ENCODE measurements at places on chromosomes 3 and 15.

DNA sequence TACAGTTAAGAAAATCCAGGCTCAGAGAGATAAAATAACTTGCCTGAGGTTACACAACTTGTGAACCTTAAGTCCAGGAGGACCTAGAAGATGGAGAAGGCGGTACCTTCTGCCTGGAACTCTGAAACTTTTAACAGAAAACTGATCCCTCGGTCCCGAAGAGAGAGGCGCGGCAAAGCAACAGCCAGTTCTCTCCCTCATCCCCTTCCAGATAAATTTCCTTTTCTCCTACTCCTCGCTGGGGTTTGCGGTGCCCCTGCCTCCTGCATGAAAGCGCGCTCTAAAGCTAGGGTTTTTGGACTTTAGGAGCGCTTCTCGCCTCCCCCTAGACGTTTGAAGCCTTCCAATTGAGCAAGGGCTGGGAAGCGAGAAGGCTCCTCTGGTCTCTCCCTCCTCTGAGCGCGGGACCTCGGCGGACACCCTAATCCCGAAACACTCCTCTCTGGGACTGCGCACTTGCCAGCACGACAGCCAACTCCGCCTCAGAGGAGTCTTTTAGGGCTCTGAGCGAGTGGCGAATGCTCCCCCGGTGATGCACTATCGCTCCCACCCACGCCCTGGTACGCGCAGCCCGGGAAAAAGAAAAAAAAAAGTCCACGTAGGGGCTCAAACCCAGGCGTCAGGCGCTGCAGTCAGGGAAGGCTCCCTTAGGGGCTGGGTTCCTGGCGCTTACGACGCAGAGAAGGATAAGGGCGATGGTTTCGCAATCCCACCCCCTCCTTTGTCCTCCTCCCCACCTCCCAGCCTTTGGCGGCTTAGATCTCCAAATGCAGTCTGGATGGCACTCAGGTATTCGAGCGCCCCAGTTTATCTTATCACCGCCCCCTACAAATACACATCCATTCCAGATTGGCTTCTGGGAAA is 7.9 kb upstream of the EOMES start:
- peaks cover 60% of the 10 kb centered on the region for H3K27me3 ChIP-seq
- H3K36me3 ChIP-seq = no peaks in the 10 kb centered on the region
- H3K4me1 ChIP-seq = no peaks in the 10 kb centered on the region
- no peak overlapping the region for H3K27ac ChIP-seq

DNA sequence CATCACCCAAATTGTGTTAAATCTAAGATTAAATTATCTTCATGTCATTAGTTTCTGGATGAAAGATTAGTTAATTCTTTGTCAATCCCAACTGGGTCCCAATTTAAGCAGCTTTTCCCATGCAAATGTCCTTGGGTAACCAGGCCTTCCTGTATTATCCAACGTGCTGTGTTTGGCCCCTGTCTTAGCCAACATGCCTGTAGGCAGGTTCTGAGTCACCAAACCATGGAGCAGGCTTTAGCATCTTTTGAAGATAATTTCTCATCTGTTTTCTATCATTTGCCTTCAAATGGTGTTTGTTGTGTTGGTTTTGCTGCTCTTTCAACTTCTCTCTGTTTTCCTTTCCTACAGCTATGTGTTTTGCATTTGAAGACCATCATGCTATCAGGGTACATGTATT is 216.2 kb downstream of the ITPR1 start:
- no peak for DNase-seq
- no peaks in the 10 kb centered on the region for H3K4me1 ChIP-seq
- no peaks in the 10 kb centered on the region for H3K36me3 ChIP-seq

GRCh38 chr3:33717616-33717865 is 513 bp downstream of the CLASP2 start:
- H3K4me3 ChIP-seq = peak overlapping the region; percentile 73
- DNase-seq = no peak
- H3K4me1 ChIP-seq = no peaks in the 10 kb centered on the region
- H3K27me3 ChIP-seq = no peaks in the 10 kb centered on the region
- no peaks in the 10 kb centered on the region for H3K36me3 ChIP-seq
- H3K27ac ChIP-seq = peak overlapping the region; percentile 94

DNA sequence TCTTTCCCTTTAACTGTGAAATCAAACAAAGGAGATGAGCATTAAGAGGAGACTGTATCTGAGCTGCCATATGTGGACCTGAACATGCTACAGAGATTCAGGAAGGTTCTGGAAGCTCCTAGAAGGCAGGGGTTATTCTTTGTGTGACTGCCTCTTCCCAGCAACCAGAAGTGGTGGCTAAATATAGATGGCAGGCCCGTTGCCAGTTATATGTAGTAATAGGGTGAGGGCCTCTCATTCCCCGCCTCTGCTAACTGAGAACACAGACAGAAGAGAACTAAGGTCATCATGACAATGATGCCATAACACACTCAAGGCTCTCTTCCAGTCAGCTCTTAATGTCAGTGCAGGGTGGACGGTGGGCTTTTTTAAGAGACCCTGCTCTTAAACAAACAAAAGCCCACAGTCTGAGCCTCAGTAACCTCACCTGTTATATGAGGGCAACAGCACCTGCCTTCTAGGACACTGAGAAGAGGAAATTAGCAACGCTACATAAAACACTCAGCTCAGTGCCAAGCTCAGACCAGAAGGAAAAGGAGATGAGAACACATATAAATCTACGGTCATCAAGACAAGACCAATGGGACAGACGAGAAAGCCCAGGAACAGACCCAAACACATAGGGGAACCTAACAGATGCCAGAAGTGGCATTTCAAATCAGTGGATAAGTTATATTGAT is 22.3 kb downstream of the CFAP92 start:
- H3K4me1 ChIP-seq = no peaks in the 10 kb centered on the region
- H3K27ac ChIP-seq = no peak overlapping the region
- H3K27me3 ChIP-seq = peaks cover 8% of the 10 kb centered on the region

GRCh38 chr3:66425576-66426114 is 75.2 kb downstream of the LRIG1 start:
- no peak overlapping the region for H3K27ac ChIP-seq
- H3K36me3 ChIP-seq = no peaks in the 10 kb centered on the region
- no peak for DNase-seq
- H3K4me1 ChIP-seq = peaks cover 20% of the 10 kb centered on the region

GRCh38 chr15:67089217-67090193 is 24.1 kb downstream of the SMAD3 start:
- peaks cover 9% of the 10 kb centered on the region for H3K36me3 ChIP-seq
- peak overlapping the region; percentile 75 for H3K27ac ChIP-seq
- peaks cover 66% of the 10 kb centered on the region for H3K4me1 ChIP-seq
- H3K4me3 ChIP-seq = no peak overlapping the region
- peak; percentile 67 for DNase-seq

- no peak overlapping the region for H3K27ac ChIP-seq
- H3K4me3 ChIP-seq = no peak overlapping the region
- peaks cover 5% of the 10 kb centered on the region for H3K4me1 ChIP-seq
- no peaks in the 10 kb centered on the region for H3K27me3 ChIP-seq
- no peaks in the 10 kb centered on the region for H3K36me3 ChIP-seq
- DNase-seq = peak; percentile 44
Measured at GRCh38 chr3:61875046-61875844, 313.9 kb downstream of the PTPRG start.

DNA sequence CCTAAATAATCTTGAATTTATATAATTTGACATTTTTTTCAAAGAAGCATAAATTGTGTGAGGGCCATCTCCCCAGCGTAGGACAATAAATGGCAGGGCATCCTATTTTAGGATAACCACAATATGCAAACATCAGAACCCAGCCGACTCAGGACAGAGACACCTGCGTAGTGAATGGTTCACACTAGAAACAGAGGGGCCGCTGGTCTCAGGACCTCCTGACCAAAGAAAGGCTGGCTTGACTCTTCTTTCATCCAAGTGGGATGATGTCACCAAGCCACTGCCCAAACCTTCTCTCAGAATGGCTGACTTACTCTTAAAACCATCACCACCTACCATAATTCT is 162.1 kb downstream of the FOXP1 start:
- H3K36me3 ChIP-seq = no peaks in the 10 kb centered on the region
- H3K27me3 ChIP-seq = no peaks in the 10 kb centered on the region
- DNase-seq = no peak
- H3K4me3 ChIP-seq = no peak overlapping the region
- no peaks in the 10 kb centered on the region for H3K4me1 ChIP-seq
- H3K27ac ChIP-seq = no peak overlapping the region

DNA sequence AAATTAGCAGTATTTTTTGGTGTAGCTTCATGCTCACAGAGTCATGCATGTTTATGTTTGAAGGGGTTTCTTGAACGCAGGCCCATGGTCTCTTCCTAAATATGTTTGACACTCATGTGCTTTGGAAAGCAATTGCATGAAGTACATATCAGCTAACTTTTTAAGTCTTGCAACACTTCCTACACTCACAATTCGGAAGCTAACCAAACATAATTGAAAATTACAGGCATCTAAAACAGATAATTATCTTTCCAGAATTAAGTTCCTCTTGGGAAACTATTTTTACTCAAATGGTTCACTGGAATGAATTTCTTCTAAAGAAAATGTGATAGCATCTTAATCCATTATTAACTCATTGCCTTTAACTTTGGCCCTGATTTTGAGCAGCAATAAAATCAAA is 438.9 kb downstream of the RAP2B start:
- no peak overlapping the region for H3K4me3 ChIP-seq
- no peak overlapping the region for H3K27ac ChIP-seq
- DNase-seq = no peak
- H3K36me3 ChIP-seq = no peaks in the 10 kb centered on the region
- peaks cover 3% of the 10 kb centered on the region for H3K27me3 ChIP-seq
- H3K4me1 ChIP-seq = no peaks in the 10 kb centered on the region

GRCh38 chr3:16667633-16668032 is 62.4 kb upstream of the DAZL start:
- no peak overlapping the region for H3K27ac ChIP-seq
- H3K4me1 ChIP-seq = no peaks in the 10 kb centered on the region
- no peaks in the 10 kb centered on the region for H3K36me3 ChIP-seq
- peaks cover 2% of the 10 kb centered on the region for H3K27me3 ChIP-seq
- no peak for DNase-seq

DNA sequence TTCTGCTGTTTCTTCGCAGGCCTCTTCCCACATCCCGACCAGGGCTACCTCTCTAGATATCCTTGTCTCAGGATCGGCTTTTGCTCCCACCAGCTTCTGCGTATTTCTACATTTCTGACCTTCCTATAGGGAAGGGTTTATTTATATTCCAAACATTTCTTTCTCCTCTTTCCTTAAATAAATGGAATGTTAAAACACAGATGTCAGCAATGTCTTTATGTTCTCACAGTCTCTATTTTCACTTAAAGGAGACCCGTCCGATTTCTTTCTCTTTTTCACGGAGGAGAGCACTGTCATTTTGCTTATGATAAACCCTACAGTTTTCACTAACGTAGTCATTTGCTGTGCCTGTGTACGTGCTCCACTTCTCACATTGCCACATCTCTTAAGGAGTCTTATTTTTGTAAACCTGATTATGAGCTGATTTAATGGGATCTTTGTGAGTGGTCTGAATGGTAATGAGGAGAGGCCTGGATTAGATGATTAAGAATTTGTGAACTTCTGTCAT is 630 bp downstream of the KIF15 start:
- peak overlapping the region; percentile 87 for H3K27ac ChIP-seq
- H3K4me3 ChIP-seq = peak overlapping the region; percentile 93
- no peaks in the 10 kb centered on the region for H3K36me3 ChIP-seq
- no peaks in the 10 kb centered on the region for H3K27me3 ChIP-seq
- peaks cover 5% of the 10 kb centered on the region for H3K4me1 ChIP-seq

DNA sequence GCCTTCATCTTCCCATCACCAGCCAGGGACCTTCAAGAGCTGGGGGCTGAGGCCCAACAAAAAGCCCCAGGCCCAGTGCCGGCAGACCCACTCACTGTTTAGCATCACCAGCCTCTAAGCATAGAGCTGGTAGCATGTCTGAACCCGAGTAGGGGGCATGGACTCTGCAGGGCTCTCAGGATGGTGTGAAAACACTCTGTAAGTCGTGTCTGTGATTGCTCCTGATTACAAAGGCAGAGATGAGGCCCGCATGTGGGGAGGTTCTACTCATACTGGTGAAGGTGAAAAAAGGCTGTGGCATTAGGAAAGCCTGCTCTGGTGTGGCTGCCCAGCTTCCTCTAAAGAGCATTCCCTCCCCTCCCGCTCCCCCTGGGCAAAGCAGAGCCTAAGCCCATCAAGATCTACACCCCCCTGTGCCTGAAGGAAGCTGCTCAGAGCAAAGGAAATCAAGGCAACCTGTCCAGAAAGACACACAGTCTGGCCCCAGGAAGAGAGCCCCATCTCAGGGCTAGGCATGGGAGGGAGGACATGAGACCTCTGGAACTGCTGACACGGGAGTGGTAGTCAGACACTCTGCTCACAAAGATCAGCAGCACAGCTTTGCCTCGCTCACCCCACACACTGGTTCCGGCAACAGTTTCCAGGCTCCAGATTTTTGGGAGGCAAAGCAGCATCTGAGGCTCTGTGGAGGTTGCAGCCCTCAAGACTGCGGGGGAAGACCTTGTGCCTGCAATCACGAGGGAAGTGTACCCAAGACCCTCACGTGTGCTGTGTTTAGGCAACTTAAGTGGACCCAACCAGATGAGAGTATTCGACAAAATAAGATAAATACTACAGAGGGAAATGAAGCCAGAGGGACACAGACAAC is 36.7 kb downstream of the CCDC12 start:
- H3K36me3 ChIP-seq = peaks cover 10% of the 10 kb centered on the region
- no peak overlapping the region for H3K27ac ChIP-seq
- DNase-seq = no peak
- H3K4me1 ChIP-seq = peaks cover 24% of the 10 kb centered on the region

GRCh38 chr3:178987745-178988144 is 83.9 kb downstream of the ZMAT3 start:
- no peak overlapping the region for H3K27ac ChIP-seq
- no peaks in the 10 kb centered on the region for H3K36me3 ChIP-seq
- no peak for DNase-seq
- no peaks in the 10 kb centered on the region for H3K27me3 ChIP-seq

DNA sequence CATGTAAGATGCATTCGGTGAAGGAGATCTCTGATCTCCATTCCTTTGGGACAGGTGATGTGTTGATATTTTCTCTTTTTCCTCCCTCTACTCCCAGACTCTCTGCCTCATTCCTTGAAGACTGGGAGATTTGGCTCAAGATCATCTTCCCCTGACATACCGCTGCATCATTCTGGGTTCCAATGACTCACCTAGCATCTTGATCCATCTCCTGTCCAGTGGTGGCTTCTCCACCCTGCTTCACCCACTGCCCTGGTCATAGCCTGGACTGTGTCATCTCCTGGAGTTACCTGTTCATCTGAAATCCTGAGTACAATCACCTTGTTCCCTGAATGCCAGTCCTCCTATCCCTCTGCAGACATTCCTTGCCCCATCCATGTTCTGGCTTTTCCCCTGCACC is 57.4 kb upstream of the TRAK1 start:
- H3K27ac ChIP-seq = peak overlapping the region; percentile 79
- no peaks in the 10 kb centered on the region for H3K27me3 ChIP-seq
- DNase-seq = no peak
- H3K4me1 ChIP-seq = peaks cover 58% of the 10 kb centered on the region
- no peak overlapping the region for H3K4me3 ChIP-seq

GRCh38 chr3:119497820-119498185 is 544 bp upstream of the TIMMDC1 start:
- peak overlapping the region; percentile 91 for H3K4me3 ChIP-seq
- H3K27me3 ChIP-seq = no peaks in the 10 kb centered on the region
- peak; percentile 38 for DNase-seq

- H3K4me1 ChIP-seq = no peaks in the 10 kb centered on the region
- peak; percentile 56 for DNase-seq
- H3K36me3 ChIP-seq = no peaks in the 10 kb centered on the region
- H3K4me3 ChIP-seq = no peak overlapping the region
- H3K27ac ChIP-seq = no peak overlapping the region
Measured at GRCh38 chr3:182971637-182972036, 8.7 kb downstream of the DCUN1D1 start.

GRCh38 chr15:64970698-64971097 is 19.0 kb downstream of the SPG21 start:
- no peak for DNase-seq
- H3K36me3 ChIP-seq = peaks cover 4% of the 10 kb centered on the region
- no peak overlapping the region for H3K27ac ChIP-seq
- no peaks in the 10 kb centered on the region for H3K4me1 ChIP-seq
- no peak overlapping the region for H3K4me3 ChIP-seq
